Left renal cortex interstitium (tissue), 4 donors: ENCODE measurements at places on chromosomes 13 and 19.

GRCh38 chr13:27704681-27705080 is 83.0 kb downstream of the POLR1D start:
- no peak for DNase-seq

DNA sequence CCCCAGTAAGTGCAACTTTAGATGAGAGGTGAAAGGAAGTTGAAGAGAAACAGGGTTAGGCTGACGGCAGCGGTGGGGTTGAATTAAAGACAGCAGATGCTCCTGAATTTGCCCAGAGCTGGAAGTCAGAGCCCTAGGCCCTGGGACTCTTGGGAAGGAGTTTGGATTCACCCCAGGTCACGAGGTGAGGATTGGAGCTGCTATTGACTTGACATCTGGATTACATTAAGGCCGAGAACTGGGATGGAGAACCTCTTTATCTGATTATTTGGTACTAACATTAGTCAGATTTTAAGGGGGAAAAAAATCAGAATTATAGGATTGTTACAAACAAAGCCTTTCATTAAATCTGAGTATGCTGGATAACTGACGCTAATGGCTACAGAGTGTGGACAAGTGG is 367.2 kb downstream of the ZNF536 start:
- DNase-seq: no peak

DNA sequence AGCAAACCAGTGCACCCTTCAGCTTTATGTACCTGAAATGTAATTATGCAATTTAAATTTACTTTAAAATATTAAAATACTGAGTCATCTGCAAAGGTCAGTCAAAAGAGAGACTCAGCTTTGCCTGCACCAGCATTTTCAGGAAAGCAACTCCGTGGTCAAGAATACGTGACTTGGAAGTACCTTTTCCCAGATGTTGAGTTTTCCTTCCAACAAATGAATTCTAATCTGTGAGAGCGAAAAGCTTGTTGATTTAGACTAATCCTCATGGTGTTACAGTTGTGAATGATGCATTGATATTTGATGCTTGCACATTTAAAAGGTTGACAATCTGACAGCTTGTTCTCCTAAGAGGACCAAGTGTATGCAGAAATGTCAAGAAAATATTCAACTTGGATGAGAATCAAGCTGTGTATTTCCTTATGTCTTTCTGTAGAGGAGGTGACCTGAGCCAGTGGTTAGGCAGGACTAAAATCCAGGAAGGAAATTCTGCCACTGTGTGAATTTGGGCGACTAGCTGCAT is 270.4 kb downstream of the ABCC4 start:
- no peak for DNase-seq

DNA sequence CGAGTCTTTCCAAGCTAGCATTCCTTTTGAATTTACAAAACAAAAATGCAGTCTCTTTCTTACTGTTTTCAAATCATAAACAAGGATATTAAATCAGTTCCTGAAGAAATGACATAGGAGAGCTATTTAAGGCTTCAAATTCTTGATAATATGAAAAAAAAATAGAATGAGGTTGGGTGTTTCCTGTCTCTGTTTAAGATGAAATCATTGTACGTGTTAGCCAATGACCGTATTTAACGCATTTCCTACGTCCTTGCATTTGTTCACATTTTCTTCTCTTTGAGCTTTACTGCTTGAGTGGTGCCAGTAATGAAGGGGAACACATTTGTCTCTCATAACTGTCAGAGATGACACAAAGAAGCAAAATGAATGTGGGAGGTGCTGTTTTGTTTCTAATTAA is 821.3 kb downstream of the DIAPH3 start:
- DNase-seq: no peak

GRCh38 chr19:50368649-50369570 is 3.5 kb upstream of the NAPSA start:
- DNase-seq: peak; percentile 66

DNA sequence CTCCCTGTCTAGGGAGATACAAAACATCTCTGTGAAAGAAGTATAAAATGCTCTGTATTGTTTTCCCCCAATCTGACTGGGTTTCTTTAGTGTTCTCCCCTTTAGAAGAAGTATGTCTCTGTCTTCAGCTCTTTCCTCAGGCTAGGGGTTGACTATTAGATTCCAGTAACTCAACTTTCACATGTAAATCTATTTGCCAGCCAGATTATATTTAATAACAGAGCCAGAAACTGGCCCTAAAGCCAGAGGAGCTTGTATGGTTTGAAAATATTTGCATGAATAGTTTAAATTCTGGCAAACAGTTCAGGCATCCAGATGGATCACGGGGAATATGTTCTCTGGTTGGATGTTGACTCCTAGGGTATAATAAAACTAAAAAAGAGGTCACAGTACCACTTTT is 22.3 kb upstream of the CYSLTR2 start:
- DNase-seq: no peak

DNA sequence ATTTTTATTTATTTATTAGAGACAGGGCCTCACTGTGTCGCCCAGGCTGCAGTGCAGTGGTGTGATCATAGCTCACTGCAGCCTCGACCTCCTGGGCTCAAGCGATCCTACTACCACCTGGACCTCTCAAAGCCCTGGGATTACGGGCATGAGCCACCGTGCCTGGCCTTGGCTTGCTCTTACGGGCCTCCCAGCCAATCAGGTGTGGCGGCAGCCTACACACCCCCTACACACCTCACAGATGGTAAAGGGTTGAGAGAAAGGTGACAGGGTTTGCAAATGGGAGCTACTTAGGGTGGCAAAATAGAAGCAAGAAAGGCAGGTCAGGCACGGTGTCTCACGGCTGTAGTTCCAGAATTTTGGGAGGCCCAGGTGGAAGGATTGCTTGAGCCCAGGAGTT is 1.0 kb upstream of the ZBTB32 start:
- DNase-seq: no peak
